ENCODE measurements at places on chromosomes 3 and 15.

DNA sequence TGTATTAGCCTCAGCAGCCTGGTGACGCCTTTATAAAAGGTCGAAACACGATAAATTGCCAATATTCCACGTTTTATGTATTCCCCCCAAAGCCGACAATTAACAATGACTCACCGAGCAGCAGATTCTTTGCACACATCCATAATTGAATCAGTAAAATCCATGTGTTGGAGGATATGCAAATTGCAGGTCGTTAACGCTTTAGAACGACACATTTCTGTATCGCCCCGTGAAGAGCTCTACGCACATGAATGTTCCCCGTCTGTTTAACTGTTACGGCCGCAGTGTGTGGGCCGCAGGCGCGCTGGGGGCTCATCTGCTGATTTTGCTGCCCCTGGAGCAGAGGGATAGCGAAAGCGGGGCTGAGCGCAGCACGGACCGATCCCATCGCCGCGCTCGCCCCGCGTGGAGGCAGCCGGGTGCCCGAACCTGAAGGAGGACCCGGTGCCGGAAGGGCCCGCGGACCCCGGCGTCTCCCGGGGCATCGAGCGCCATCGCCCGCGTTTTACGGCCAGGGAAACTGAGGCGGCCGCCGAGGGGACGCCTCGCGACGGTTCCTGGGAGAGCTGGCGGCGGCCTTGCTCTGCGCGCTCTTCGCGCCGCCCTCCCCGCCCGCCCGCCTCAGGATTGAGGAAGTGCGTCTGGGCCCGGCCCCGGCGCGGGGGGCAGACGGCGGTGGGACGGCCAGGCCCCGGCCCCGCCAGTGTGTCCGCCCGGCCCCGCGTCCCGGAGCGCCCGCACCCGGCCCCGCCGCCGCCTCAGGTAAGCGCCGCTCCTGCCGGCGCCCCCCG is at the start of gene LRRK1:
Gene LRRK1, plus strand, starts transcription at position 668 of the 791 bp plus-strand sequence. CDS start 5,276 bp downstream, outside the sequence.
- DNase-seq: peak; percentile 58

DNA sequence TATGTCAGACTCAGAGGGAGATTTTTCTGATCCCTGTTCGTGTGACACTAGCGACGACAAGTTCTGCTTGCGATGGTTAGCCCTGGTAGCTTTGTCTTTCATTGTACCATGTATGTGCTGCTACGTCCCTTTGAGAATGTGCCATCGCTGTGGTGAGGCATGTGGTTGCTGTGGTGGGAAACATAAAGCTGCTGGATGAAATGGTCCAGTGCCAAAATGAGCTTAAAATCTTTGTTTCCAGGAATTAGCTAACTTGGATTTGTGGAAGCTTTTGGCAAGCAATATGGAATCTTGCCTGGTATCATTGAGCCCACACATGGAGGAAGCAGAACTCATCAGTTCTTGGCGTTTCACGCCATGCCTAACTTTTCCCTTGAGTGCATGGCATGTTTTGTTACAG is 98.8 kb downstream of the SPRED1 start:
- DNase-seq: no peak

GRCh38 chr15:68644083-68644904 is 65.5 kb downstream of the CORO2B start:
- peak; percentile 65 for DNase-seq

GRCh38 chr3:183328823-183329222 is 75.8 kb downstream of the B3GNT5 start:
- peak; percentile 85 for DNase-seq

GRCh38 chr3:10327592-10327991 is 6.7 kb upstream of the SEC13 start:
- DNase-seq: no peak

DNA sequence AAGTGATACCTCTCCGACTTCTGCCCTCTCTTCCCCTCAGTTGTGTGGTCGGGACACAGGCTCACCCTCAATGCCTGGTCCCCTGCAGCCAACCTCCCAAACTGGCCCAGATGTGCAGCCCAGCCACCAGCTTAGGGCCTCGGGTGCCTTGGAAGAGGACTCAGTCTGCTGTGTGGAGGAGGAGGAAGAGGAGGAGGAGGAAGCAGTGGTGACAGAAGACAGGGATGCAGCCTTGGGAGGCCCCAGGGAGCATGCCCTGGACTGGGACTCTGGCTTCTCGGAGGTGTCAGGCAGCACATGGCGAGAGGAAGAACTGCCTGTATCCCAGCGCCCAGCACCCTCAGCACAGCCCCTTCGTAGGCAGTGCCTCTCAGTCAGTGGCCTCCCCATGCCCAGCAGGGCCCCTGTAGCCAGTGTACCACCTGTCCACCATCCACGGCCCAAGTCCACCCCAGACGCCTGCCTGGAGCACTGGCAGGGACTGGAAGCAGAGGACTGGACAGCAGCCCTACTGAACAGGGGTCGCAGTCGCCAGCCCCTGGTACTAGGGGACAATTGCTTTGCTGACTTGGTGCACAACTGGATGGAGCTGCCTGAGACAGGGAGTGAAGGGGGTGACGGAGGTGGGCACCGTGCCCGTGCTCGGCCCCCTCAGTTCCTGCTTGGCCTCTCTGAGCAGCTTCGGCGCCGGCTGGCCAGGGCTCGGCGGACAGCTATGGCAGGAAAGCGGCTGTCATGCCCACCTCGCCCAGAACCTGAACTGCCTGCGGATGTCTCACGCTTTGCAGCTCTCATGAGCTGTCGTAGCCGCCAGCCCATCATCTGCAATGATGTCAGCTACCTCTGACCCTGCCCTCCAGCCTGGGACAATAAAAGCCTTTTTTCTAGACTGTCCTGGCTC is 1.3 kb downstream of the INKA1 start:
- no peak for DNase-seq

DNA sequence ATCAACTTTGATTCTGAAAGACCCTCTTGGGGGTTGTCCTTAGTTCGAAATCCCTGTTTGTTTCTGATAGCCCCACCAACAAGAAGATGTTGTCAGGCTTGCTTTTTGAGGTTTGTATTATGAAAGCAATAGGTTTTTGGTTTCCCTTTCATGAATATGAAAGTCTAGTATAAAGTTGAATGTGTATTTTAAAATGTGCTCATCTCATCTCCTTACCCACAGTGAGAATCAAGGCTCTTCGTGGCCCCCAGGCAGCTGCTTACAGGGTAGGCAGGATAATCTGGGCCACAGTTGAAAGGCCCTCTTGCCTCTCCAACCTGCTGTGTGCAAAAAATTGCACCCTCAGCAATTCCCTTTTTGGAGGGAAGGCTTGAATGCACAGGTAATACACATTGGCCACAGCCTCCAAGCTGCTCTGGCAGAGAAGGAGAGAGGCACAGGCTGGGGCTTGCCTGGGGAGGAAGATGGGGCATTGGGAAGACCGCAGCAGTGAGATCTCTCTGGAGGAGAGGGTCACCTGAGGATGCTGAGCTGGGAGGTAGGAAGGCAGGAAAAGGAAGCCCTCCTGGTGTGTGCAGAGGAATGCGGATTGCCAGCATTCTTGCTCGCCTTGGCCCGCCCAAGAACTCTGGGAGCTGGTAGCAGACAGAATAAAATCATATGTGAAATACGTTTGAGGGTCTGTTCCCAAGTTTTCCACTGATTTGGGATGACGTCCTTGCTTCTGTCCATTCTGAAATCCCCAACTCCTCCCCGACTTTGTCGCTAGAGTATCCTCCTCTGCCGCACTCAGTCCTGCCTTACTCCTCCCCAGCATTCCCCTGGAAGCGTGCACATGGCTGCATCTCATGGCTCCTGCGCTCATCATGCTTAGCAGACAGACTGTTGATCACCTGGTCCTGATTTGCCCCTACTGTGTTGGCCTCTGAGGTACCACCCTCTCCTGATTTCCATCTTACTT is 196.4 kb downstream of the RPLP1 start:
- DNase-seq: peak; percentile 54

DNA sequence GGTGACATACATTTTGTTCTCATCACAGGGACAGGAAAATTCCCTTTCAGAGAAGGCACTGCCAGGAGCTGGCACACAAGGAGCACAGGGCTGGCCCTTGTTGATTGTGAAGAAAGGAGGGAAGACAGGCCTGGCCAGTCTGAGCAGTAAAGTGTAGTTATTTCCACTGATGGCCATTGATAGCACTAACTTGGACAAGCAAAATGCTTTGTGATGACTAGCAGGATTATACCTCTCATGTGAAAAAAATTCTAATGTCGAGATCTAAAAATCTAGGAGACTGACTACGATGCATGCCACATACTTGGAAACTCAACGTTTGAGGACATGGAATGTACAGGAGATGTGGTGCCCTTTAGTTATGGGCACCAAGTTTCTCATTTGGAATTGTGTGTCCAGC is 54.3 kb upstream of the ST8SIA2 start:
- DNase-seq: no peak

DNA sequence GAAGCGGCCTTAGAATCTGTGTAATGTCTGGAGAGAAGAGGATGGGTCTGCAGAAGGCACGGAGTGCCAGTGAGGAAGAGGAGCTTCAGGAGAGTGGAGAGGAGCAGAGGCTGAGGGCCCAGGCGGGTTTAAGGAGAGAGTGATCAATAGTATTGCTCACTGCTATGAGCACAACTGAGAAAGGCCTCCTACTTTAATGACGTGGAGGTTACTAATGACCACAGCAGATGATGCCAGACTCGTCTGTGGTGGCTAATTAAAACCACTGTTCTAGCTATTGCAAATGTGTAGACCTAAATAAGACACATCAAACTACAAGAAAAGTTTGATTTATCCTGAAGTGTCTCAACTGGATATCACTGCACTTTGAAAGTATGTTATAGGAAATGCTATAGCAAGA is 33.2 kb downstream of the MTMR10 start:
- DNase-seq: no peak

DNA sequence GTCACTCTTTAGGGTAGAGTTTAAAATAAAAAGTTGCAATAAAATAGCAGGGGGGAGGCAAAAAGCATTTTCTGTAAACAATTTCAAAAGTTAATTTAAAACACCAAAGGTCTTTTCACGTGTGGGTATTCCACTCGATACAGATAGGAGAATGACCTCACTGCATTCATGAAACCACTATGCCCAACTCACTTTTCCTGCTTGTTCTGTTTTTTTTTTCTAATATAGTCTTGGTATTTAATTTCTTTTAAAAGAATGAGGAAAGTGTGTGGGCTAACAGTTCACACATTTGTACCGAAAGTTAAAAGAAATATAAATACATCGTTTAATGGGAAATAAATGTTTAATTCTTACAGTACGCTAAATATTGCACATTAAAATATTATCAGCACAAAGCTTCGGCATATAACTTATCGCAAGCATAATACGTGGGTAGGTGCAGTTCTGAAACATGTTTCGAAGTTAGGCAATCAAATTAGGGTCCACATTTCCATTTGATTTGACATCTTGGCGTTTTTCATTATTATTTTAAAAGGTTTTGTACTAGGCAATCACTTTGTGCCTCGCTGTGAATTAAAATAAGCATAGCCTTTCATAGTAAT is 41.4 kb downstream of the VGLL4 start:
- no peak for DNase-seq

DNA sequence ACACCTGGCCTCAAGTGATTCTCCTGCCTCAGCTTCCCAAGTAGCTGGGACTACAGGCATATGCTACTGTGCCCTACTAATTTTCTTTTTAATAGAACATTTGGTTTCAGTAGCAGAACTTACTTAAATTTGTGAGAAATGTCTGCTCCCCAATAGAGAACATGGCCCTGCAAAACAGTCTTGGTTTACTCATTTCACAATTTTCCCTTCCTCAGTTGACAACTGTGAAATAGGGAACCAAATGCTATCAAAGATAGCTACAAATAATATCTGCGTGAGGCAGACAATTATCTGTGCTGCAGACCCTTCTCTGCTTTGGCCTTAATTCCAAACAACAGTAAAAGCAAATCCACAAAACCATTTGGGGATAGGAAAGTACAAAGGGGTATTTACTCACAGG is 22.6 kb downstream of the METTL6 start:
- DNase-seq: no peak

DNA sequence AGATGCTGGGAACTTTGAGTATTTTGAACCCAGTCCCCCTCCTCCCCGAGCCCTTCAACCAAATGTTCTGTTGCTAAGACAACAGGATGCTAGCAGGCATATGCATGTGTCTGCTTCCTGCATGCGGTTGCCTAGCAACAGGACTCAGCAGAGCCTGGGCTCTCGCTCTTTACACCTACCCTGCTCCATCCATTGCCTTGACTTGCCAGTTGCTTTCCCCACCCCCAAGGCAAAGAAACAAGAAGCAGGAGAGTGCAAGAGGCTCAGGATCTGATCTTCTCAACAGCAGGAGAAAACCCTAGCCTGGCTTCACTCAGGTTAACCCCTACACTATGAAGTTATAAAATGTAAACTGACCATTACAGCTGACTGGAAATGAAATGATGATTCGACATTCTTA is 393.0 kb downstream of the IGSF11 start:
- DNase-seq: peak; percentile 30

DNA sequence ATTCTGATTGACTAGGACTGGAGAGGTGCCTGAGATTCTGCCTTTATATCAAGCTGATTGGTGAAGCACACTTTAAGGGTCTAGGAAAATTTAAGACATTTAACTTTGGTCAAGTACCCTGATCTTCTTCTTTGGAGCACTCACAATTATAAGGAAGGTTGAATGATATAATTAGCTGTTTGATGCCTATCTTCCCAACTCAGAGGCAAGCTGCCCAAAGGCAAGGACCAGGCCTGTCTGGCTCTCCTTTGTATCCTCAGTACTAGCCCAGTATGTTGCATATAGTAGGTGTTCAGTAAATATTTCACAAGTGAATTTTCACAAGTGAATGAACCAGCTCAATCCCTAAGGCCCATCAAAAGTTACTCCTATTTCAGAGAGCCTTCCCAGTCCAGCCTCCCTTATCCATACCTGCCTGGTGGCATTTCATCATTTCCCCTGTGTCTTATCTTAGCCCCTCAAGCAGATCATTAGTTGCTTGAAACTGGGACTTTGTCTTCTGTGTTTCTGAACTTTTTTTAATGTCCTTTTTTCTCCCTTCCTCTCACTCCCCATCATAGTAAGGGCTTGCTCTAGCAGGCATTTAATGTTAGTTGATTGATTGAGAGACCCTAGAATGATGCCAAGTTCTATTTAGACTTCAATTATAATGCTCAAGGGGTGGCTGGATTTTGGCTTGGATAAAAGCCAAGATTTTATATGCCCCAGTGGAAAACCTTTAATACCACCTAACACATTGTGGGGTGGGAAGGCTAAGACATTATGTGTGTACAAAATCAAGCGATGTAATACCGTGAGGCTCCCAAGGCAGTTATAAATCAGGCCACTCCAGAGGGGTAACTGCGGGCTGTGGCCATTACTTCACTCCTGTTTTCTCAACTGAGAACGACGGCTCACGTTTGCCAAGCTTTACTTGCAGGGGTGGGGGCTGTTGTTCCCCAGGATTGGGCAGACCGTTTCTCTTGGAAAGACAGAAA is 43.2 kb upstream of the BOC start:
- no peak for DNase-seq

DNA sequence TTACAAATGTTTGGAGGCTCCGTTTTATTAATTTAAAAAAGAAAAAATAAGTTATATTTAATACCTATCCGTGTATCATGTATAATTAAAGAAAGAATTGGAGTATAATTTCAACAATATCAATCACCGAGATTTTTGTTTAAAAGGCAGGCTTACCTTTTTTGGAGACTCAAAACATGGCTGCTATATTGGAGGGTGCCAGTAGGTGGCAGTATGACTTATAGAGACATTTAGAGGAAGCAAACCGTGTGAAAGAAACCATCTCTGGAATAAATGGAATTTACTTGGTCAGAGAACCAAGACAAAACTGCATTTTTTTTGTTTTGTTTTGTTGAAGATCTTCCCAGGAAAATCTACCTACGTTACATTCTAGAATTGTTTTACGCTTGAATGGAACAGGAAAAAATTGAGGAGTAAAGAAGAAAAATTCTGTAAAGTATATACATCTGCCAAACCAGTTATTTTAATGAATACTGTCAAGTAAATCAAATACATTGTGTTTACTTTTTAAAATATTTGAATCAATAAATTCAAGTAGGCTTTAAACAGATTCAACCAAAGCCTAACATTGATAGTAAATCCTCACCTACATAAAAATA is 802.6 kb upstream of the ALCAM start:
- DNase-seq: peak; percentile 50

All from bronchial epithelial cell (primary cell).